CD4-positive, alpha-beta T cell treated with Interferon gamma for 1 hour (primary cell): ENCODE measurements at places on chromosomes 12 and 14.

DNA sequence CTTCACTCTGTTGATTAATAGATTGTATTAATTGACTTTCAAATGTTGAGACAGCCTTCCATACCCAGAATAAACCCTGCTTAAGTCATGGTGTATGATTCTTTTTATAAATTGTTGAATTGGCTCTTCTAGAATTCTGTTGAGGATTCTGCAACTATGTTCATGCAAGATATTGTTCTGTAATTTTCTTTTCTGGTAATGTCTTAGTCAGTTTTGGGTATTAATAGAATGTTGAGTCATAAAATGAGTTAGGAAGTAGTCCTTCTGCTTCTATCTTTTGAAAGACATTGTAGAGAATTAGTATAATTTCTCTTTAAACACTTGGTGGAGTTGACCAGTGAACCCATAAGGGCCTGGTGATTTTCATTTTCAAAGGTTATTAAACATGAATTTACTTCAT lies 958.9 kb downstream of the LRFN5 start:
- DNase-seq: no peak

GRCh38 chr14:53109105-53110041 lies 43.8 kb downstream of the DDHD1 start:
- DNase-seq: peak; percentile 32

- no peak for DNase-seq
Observed at GRCh38 chr12:131793243-131794022, 34.8 kb upstream of the MMP17 start.

DNA sequence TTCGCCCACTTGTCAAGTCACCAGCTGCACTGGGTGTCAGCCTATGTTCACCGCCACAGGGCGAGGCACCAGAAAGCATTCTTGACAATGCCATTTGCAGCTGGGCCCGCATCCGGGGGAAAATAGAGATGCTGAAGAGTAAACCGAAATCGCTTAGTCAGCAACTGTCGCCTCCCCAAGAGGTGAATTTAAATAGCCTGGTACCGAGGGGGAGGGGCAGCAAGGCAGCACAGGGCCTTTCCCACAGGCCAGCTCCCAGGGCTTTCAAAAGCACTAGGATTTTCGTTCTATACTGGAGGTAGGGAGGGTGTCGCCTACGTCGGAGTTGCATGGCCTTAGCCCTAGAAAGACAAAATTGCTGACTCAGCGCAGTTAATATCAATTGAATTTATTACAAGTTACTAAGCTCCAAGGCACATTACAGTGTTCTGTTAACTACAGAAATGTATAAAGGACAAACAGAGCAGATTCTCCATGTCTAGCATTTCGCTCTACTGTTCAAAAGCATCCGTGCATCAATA lies 4.3 kb downstream of the IRF2BPL start:
- peak; percentile 45 for DNase-seq

GRCh38 chr12:29244159-29244765 lies 95.2 kb downstream of the FAR2 start:
- DNase-seq: no peak

DNA sequence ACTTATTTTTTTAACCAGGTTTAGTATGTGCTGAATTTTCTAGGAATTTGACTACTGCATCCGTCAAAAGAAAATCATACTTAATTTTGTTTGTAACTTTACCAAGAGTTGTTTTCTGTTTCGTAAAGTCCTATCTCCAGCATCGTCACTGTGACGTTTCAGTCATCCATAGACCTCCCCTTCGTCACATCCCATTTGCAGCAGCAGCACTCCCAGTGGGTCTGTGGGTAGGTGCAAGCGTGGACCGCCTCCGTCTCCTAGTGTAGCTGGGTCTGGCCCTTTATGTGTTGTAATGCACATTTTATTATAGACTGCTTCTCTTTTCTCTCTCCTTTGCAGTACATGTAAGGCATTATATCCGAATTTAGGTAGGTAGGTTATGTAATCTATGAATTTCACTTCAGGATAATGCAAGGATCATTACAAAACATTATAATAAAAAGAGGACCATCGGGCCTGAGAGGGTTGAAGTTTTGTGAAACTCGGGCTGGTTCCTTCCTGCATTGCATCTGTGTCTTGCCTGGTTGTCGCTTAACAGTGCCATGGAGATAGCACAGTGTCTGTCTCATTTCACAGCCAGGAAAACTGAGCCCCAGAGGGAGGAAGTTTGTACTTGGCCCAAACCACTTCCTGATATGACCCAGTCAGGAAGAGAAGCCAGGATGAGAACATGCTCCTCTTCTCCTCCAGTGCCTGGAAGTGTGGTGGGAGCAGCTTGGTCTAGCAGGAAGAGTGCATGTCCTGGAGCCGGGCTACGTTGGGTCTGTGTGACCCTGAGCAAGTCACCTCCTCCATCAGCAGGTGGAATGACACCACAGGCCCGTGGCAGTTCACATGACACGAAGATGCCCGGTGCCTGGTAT lies 41.3 kb downstream of the EVL start:
- DNase-seq: peak; percentile 61

DNA sequence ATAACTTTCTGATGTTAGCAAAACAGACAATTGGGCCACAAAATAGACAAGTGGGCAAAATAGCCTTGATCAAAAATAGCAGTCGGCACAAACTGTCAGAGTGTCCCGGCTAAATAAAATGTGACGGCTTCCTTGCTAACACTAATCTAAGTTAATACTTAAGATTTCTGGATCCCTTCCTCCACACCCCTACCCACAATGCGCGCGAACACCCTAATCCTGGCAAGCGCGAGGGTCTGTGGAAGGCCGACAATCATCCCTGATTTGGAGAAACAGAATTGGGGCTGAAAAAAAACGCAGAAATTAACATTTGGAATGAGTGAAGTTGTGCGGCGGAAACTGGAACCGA lies 489 bp downstream of the CEP290 start:
- no peak for DNase-seq
